ENCODE measurements at places on chromosomes 4 and X. TPM values are rescaled to one million over a fixed set of nuclear protein-coding genes. Genes with fewer than 3 reads are reported as not detected.

SUPT20HL1 gene
- total RNA-seq, result not detected

SCD5 gene
- 23.5 TPM for total RNA-seq

LEF1 gene
- total RNA-seq, result 0.16 TPM

MAB21L2 gene
- not detected for total RNA-seq

ZNF732 gene
- 0.81 TPM for total RNA-seq

SPATA18 gene
- 9.1 TPM for total RNA-seq

MYOZ2 gene
- total RNA-seq, result not detected

ADGRG2 gene
- not detected for total RNA-seq

SPIN2A gene
- 0.44 TPM for total RNA-seq

HAND2 gene
- not detected for total RNA-seq

EDA gene
- total RNA-seq, result 0.94 TPM

PLAC1 gene
- total RNA-seq, result under 0.01 TPM

SCML2 gene
- 2.5 TPM for total RNA-seq

HAUS3 gene
- total RNA-seq, result 11.3 TPM

RTL3 gene
- under 0.01 TPM for total RNA-seq

LNX1 gene
- total RNA-seq, result 1.6 TPM

POU3F4 gene
- total RNA-seq, result not detected

SRPK3 gene
- total RNA-seq, result under 0.01 TPM

BMPR1B gene
- 0.19 TPM for total RNA-seq

NDST3 gene
- total RNA-seq, result 0.16 TPM

TRPC5OS gene
- not detected for total RNA-seq

TMEM31 gene
- not detected for total RNA-seq

NUDT10 gene
- total RNA-seq, result 0.13 TPM

GLRA3 gene
- total RNA-seq, result not detected

OPHN1 gene
- total RNA-seq, result 6.8 TPM

PRR32 gene
- total RNA-seq, result not detected

SYNPO2 gene
- total RNA-seq, result 0.44 TPM

LETM1 gene
- total RNA-seq, result 85.8 TPM

ODAPH gene
- total RNA-seq, result not detected

SHROOM2 gene
- total RNA-seq, result 3.7 TPM

SRD5A3 gene
- 6.3 TPM for total RNA-seq

TMEM271 gene
- not detected for total RNA-seq

SMARCAD1 gene
- 20.1 TPM for total RNA-seq

PAGE3 gene
- not detected for total RNA-seq

PDLIM3 gene
- 47.0 TPM for total RNA-seq

DCAF12L2 gene
- not detected for total RNA-seq

KLHL13 gene
- total RNA-seq, result 0.82 TPM

ELF2 gene
- 36.4 TPM for total RNA-seq

FGA gene
- total RNA-seq, result not detected

BEX3 gene
- total RNA-seq, result 284 TPM

NSG1 gene
- 0.81 TPM for total RNA-seq

SLC9B2 gene
- 14.2 TPM for total RNA-seq

XPNPEP2 gene
- not detected for total RNA-seq

TENM3 gene
- total RNA-seq, result 46.7 TPM

GATA1 gene
- not detected for total RNA-seq

RS1 gene
- total RNA-seq, result not detected

AFF1 gene
- total RNA-seq, result 53.6 TPM

CSAG1 gene
- total RNA-seq, result not detected

CT45A5 gene
- total RNA-seq, result not detected

ADGRG4 gene
- total RNA-seq, result under 0.01 TPM

SLC2A9 gene
- 1.3 TPM for total RNA-seq

P2RY8 gene
- total RNA-seq, result 0.38 TPM

KLHL8 gene
- total RNA-seq, result 17.4 TPM

XAGE1A gene
- total RNA-seq, result not detected

PDGFRA gene
- 0.76 TPM for total RNA-seq
